ENCODE measurements at places on chromosomes 2 and 18. TPM values are rescaled to one million over a fixed set of nuclear protein-coding genes. Genes with fewer than 3 reads are reported as not detected.

DNA sequence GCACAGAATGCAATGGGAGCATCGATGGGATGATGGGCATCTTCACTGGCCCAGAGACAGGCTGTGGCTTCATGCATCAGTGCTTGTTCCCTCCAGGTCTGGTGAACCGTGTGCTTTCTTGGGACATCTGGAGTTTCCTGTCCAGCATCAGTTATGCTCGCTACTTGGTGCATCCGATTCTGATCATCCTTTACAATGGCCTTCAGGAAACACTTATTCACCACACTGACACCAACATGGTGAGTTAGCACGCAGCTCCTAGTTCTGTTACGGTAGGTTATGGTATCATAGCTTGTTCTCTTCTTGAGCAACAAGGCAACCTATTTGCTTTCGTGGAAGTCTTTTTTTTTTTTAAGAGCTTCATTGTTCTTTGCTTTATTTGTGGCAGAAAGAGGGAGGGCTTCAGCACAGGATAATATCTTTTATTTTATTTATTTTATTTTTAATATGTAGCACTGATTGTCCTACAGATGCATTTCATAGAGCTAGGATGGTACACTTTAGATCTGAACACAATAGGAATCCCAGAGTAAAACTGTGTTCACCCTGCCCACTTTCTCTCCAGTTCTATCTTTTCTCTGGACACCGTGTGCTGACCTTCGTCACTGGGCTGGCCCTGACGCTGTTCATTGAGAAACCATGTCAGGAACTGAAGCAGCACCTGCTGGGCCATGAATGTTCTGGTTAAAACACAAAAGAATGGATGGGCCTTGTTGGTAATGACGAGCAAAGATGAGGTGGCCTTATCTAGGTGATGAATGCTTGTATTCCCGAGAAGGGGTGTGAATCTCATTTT is 71.2 kb upstream of the SEC11C start:
- DNase-seq = no peak

LYPD6 gene
- total RNA-seq = not detected

ASB18 gene
- total RNA-seq = not detected

DNA sequence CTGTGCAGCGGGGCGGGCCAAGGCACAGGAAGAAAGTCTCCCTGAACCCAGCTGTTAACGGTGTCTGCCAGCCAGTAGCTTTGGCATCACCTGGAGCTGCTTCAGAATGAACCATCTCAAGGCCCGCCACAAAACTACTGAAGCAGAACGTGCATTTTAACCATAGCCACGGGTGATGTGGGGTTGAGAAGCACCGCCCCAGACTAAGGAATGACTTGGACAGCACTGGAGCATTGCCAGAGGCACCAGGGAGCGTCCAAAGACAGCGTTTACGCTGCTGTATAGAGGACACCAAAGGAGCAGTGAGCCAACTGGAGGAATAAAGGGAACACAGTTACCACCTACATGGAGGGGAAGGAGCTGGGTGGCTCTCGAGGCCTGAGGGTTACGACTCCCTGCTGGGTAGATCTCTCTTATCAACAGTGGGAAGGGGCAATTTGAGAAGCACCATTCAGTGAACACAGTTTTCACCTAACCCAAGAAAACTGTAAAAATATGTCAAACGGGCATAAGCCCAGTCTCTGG is 28.4 kb upstream of the LONRF2 start:
- no peak for DNase-seq

TMEM37 gene
- total RNA-seq = not detected

- no peak for DNase-seq
These were observed at the start of gene ZNF804A for GRCh38 chr2:184598316-184599053. Gene ZNF804A (plus strand): TSS chr2:184598529. CDS start chr2:184598960, 431 bp downstream.

DNA sequence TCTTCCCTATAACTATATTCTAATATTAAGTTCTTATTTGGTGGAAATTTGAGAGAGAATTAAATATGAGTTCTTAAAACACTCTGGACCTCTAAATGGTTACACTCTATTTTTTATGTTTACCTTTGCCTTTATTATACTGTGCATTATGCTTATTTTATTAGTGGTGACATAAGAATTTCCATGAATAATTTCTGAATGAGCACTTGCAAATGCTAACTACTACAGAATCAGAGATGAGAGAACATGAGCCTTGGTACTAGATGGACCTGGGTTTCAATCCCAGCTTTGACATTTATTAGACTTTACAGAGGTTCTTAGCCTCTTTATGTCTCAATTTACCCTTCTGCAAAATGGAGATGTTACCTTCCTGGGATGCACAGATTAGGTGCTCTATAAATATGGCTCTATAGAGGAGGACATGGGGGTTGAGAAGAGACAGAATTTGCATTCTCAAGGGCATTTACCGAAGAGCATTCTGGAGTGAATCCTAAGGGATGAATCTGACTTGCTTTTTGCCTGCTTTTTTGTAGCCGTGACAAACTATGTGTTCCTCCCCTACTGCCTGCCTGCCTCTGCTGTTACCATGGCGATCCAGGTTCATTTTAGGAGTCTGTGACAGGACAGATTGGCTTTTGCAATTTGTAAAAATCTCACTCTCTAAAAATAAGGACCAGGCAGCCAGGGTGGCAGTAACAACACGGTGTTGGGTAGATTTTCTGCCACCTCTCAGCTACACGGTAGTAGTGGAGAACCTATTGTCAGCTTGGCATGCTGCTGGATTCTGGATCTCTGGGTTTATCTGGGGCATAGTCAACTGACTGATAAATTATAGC is 20.7 kb upstream of the CNRIP1 start:
- DNase-seq = no peak

DNA sequence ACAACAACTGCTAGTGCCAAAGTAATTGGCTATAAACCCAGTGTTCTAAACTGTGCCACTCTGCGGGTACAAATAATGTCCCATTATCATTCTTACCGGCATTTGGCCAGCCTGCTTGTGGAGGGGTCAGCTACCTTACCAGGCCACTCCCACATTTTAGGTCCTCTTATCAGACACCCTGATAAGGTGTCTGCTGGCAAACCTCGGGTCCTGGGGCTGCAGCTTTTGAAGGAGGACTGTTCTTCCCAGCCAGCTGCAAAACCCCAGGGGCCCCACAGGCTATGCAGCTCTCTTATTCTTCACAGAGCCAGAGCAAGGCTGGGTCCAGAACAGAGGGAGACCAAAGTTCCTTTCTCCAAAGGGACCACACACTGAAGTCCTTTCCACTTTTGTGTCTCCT is 258.0 kb upstream of the REV1 start:
- no peak for DNase-seq

SERPINB13 gene
- total RNA-seq = not detected

DNA sequence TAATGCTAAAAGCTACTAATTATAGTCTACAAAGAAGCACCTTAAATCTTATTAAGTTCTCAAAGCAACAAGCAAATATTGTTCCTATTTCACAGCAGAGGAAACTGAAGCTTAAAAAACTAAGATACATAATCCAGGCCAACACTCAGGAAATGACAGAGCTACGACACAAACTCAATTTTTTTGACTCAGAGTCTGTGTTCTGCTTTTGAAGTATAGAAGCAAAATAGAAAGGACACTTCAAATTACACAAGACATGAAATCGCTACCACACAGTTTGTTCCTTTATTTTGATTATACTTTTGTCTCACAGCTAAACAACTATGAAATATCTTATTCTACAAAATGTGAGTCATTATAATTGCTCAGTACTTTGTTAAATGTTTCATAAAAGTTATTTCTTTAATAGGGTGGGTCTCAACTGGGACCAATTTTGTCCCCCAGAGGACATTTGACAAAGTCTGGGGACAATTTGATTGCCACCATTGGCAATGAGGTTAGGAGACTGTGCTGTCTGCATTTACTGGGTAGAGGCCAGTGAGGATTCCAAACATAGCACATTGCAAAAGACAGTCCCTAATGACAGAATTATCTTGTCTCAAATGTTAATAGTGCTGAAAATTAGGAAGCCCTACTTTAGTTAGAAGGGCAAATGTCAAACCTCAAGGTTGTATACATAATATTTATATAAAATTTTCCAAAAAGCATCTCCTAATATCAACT is 101.5 kb upstream of the GRB14 start:
- no peak for DNase-seq

DNA sequence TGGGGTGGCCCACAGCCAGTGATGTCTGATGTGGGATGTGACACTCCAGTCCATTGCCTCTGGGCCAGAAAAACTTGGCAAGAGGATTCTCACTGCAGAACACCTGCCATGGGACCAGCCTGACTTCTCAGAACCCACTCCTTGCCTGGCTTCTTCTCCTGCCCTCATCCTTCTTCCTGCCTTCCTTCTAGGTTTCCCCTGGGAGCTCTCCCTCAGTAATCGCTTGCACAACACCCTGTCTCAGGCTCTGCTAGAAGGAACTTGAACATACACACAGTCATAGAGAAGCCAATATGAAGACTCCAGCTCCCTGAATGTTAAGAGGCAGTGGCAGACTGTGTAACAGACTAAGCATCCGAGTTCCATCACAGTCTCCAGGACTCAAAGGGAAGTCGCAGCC is 4.3 kb upstream of the COL6A3 start:
- no peak for DNase-seq

PAX3 gene
- total RNA-seq = not detected

DNA sequence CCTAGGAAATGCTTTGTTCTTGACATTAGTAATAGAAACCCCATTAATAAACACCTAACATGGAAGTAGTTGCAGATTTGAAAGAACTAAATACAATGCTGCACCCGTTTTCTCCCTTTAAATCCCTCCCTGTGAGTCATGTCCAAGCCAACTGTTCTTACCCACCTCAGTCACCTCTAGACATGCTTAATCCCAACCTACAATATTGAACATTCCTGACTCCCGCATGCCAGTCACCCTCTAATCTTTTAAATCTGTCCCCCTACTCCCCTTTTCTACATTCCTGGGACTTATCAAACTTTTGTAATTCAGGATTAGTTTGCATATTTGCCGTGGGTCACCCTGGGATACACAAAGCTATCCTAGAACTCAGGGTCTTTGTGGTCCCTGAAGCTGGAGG is 374.6 kb downstream of the IRS1 start:
- DNase-seq = no peak

RAD51AP2 gene
- total RNA-seq = not detected

- no peak for DNase-seq
These were observed 2.9 kb downstream of the ZNF513 start for GRCh38 chr2:27377618-27378095.

ERMN gene
- total RNA-seq = 4.3 TPM

DNA sequence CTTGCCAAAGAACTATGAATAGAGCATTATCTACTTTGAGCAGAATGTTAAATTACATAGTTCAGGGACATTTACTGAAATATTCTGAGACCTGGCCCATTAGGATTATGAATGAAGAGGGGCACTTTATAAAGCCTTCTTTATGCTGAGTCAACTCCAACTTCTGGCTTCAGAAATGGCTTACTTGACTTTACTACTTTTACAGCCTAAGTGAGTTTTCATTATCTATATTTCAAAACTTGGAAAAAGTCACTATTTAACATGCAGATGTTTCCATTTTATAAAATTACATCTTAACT is 37.7 kb downstream of the SESTD1 start:
- no peak for DNase-seq

UGT1A10 gene
- total RNA-seq = not detected

MAP3K20 gene
- total RNA-seq = 1.1 TPM

DNA sequence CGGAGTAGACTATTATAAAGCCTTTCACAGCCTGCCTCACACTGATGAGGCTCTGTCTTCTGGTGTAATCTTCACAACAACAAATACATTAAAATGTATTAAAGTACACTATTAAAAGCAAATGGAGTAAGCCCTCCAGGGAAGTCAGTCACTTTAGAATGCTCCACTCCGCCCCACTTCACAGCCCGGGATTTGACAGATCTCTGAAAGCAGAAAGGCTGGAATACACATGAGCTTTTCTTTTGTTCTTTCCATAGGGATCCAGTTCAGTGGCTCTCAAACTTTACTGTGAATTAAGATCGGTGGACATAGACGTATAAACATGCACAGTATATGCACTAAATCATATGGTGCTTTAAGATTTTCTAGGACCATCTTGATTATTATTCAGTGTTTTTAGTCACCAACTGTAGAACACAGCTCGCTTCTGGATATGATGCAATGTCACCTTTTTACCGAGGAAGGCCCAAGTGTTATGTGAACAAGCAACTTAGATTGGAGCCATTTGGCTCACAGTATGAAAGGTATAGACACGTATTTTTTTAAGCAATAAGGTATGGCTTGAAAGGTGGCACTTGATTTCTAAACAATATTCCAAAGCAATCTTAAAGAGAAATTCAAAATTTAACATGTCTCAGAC is 151.1 kb downstream of the PRKCE start:
- no peak for DNase-seq

LRRTM4 gene
- total RNA-seq = not detected

- no peak for DNase-seq
These were observed 64.9 kb downstream of the EVA1A start for GRCh38 chr2:75495862-75496261.

PARD3B gene
- 0.75 TPM for total RNA-seq

DNA sequence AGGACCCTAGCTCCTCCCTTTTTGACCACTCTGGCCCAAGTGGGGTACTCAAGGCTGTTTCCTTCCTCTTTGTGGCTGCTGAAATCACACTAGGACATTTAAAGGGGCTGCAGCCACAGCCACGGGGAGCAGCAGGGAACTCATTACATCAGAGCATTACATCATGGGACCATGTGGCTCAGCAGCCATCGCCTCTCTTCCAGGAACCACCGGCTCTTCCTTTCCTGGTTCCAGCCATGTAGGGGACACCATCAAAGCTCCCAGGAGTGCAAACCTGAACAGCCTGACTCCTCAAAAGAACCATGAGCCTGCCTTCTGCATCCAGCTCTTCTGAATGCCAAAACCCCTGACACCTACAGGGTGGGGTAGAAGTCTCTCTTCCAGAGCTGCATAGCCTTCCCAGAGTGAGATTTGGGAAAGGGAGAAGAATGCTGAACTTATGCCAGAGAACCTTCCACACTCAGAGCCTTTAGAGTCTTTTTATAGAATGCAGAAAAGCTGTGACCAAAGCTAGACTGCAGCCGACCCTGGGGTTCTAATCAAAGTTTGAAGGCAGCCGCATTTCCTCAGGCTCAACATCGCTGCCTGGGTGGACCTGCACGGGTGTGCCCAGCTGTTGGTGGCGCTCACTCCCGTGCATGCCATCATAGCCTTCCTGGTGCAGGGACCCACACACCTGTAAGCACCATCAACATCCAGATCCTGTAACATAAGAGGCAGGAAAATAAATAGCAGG is 121.7 kb downstream of the KLHL29 start:
- no peak for DNase-seq
